ENCODE measurements at places on chromosomes 11 and 22.

DNA sequence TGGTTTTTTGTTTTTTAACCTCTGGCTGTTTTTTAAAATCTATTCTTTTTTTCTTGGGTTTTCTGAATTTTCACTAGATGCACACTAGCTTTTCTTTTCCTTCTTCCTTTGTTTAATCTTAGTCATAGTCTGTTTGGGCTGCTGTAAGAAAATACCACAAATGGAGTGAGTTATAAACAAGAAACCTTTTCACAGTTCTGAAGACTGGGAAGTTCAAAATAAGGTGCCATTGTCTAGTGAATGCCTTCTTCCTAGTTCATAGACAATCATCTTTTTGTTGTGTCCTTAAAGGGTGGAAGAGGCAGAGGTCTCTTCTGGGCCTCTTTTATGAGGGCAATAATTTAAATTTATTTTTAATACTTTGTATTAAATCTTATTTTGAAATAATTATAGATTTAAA lies 532.9 kb upstream of the ANO5 start:
- DNase-seq = no peak

GRCh38 chr11:64951529-64951928 lies 15.8 kb upstream of the GPHA2 start:
- no peak for DNase-seq

DNA sequence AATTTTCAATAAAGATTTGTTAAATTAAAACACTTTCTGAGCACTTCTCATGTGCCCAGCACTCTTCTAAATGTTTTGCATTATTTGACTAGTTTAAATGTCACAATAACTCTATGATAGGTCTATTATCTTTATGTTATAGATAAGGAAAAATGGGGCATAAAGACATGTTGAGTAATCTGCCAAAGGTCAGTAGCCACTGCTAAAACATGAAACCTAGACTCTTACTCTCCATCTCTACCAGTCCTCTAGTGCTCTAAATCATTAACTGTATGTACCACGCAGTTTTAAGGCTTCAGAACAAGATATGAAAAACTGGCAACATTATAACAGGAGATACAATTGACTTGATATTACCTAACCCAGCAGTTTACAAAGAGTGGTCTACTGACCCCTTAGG lies 6.9 kb downstream of the RAB6A start:
- no peak for DNase-seq

- DNase-seq = no peak
These were observed 31.4 kb downstream of the CASP12 start for GRCh38 chr11:104866815-104867214.

DNA sequence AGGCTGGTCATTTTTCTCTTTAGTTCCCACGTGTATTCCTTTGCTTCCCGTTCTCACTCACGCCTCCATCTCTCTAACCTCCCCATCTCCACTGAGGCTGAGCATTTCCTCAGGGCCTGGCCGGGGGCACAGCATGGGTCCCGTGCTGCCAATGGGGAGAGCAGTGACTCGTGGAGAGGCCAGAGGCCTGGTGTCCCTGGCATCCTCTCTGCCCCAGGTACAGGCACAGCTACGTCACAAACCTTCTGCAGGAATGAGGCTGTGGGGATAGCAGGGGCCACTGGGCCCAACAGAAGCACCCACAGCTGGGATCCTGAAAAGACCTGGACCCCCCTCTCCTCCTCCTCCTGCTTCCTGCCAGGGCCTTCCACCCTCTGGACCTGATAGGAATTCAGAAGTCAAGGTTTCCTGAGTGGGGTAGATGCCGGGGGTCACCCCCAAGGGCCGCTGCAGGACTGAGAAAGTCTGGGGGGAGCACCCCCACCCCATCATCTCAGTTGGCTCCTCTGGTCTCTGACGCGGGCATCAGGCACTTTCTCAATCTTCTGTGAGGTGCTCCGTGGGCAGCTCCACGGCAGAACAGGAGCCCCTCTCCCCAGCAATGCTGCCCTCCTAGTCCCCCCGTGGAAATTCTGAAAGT lies 11.8 kb downstream of the PNPLA5 start:
- no peak for DNase-seq

All from NCI-H748 treated with DMSO at 0.1 percent for 48 hours (cell line).